Stimulated activated CD4-positive, alpha-beta T cell treated with anti-CD3 and anti-CD28 coated beads, TNF-alpha, amount 100 ng/mL, for 48 hours (primary cell): ENCODE measurements at places on chromosomes 5 and 9.

GRCh38 chr9:114810614-114811013, 4.8 kb upstream of the TNFSF15 start:
- DNase-seq: no peak

DNA sequence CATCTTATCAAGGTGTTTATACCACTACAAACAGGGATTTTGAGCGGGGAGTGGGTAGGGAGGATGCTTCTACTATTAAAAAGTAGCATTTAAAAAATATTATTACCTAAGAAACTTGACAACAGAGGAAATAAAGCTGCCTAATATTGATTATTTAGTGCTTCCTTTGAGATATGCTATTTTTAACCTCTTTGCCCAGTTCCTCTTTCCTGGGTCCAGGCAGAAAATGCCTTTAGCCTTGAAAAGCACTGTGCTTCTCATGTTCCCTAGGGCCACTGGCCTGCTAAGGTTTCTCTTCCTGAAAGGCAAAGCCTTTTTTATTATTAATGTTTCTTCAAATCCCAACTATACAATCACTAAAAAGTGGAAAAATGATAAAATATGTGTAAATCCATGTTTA, 217.2 kb upstream of the HAPLN1 start:
- no peak for DNase-seq

GRCh38 chr5:151024440-151025249, 4.3 kb downstream of the GPX3 start:
- no peak for DNase-seq

- DNase-seq: no peak
These were observed 25.9 kb upstream of the MSANTD3 start for GRCh38 chr9:100401042-100401441.

GRCh38 chr5:87850843-87851242, 417.8 kb downstream of the TMEM161B start:
- DNase-seq: no peak

DNA sequence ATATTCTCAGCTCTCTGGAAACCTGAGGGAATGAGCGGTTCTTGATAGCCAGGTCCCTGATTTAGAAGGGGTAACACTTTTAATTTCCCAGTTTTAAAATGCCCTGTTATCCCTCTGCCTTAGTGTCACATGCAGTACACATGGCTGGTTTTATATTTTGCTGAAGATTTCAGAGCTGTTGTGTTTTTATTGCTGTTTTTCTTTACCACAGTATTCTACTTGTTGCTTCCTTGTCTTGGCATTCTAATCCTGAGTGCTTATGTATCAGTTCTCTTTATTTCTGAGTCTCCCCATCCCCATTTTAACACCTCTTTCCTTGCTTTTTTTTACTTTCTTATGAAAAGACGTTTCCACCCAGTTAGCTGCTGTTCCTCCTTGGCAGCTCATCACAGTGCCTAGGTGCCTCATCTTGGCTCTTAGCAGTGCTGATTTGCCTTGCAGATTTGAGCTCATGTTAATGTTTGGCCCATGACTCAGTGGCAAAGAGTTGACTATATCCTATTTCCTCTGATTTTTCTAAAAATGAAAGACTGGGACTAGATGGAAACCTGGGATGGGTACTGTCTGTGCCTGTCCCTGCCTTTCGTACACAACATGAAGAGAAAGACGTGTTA, 3.7 kb downstream of the MTRR start:
- no peak for DNase-seq

DNA sequence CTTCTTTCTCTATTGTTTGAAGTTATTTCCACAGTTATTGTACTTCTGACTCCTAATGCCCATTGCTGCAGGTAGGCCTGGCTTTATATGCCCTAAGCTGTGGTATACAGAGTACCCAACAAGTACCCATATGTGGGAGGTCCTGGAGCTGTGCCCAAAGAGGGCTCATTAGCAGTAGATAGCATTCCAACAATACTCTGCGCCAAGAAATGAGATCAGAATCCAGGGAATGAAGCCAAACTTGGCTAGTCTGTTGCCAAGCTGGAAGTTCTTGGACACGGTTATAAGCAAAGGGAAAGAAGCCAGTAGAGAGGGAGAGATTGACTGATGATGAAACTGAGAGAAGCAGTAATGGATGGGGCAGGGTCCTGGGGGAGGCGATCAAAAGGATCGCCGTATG, 29.7 kb upstream of the FAM169A start:
- no peak for DNase-seq

- no peak for DNase-seq
These were observed 99.2 kb downstream of the WDR70 start for GRCh38 chr5:37478121-37478894.

DNA sequence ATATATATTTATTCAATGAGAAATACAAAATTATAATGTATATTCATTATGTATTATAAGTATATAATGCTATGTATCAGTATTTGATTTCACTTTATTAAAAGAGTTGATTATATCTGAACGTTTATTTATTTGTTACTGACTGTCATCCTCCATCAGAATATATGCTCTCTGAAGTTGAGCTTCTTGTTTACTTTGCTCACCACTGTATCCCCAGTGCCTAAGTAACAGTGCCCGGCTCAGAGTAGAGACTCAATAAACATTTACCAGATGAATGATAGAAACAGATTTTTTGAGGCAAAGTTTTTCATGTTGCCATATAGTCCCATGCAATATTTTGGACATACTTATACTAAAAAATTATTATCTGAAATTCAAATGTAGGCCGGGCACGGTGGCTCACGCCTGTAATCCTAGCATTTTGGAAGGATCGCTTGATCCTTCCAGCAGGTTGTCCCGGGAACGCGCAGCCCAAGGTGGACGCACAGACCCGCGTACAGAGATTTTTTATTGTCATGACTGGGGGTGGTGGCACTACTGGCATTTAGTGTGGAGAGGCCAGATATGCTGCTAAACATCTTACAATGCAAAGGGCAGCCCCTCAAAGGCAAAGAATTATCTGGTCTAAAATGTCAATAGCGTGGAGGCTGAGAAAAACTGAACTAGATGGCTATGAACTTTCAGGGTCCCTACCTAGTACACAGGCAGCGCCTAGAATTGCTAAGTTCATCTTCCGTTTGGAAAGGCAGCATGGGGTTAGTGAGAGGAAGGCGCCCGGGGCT, 761 bp upstream of the DNAJC25 start:
- no peak for DNase-seq

- DNase-seq: no peak
These were observed 413 bp upstream of the AUH start for GRCh38 chr9:91362051-91362611.

DNA sequence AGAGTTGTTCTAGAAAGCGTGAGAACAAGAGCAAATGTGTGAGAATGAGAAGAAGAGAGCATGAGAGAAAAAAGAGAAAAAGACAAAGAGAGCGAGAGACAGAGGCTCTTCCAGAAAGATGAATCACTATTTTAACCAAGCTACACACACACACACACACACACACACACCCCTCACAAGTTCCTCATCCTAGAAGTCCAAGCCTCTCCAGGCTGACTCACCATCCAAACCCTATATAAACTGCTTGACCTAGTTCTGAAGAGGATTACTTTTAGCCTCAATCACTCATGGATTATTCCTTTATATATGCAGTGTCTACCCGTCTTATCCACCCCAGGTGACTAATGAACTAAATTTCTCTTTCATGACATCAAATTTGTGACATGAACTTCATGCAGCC, 37.6 kb downstream of the C9orf57 start:
- no peak for DNase-seq

DNA sequence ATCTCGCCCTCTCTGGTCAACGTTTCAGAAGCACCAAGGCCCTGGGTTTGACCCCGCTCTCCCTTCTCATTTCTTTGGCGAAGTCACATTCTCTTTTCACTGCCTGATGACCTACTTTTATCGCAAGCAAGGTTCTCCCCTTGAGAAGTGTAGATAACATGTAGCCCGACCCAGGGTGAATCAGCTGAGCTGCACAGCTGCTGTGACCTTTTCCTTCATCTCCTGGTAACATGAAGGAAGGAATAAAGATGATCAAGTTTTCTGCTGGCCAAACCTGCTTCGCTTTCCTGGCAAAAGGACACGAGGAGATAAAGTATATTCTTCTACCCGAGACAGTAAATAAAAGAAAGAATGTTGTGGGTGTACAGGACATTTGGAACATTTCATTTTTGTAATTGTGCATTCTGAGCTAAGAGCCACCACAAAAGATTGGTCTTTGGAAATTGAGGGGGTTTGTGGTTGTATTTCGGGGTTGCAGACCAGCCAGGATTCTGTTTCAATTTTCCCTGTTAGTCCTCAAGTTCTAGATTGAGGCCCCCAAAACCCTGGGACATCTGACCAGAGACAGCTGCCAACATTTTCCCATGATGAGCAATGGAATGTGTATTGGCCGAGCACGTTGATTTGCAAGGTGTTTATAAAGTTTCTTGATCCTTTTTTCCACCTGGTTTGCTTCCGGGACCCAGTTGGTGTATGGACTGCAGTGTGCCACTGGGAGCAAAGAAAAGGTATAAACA, 155.1 kb upstream of the ZNF462 start:
- DNase-seq: no peak

GRCh38 chr5:34411470-34412346, 244.4 kb upstream of the RAI14 start:
- DNase-seq: no peak

- no peak for DNase-seq
These were observed 170.3 kb upstream of the PRR16 start for GRCh38 chr5:120293796-120294195.

DNA sequence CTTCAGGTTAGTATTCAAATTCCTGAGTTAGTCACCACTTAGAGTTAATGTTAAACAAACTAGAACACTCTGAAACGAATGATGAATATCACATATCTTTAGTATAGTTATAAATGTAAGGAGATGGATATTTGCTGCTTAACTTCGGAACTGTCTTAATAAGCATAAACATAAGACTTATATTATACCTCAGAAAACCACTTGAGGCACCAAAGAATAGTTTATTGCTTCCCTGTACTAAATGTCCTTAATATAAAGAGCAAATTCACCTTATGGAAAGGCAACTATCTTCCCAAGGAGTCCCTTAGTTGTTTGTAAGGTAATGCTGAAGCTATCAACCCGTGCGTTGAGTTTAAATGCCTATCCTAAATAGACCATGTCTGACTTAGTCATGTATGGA, 300.0 kb upstream of the ADAMTSL1 start:
- DNase-seq: no peak

GRCh38 chr9:83975300-83975699, 4.7 kb downstream of the HNRNPK start:
- DNase-seq: no peak

GRCh38 chr9:113624721-113625120, 161.2 kb downstream of the RGS3 start:
- DNase-seq: no peak

DNA sequence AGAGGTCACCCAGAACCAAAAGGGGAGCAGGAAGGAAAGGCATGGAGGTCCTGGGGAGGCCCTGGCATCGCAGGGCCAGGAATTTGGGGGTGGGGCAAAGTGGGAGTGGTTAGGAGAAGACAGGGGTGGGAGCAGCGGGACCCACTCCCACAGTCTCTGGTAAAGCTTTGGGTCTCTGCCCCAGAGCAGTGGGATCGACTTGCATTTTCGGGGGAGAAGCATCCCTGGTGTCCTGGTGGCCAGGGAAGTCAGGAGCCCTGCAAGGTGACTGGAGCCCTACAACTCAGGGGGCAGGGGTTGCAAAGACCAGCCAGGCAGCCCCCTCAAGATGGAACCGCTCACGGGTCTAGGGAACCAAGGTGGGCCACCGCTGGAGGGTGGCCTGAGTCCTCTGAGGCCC, 22.4 kb upstream of the GTF3C5 start:
- DNase-seq: no peak

GRCh38 chr5:147223343-147223742, 11.5 kb upstream of the STK32A start:
- DNase-seq: no peak

DNA sequence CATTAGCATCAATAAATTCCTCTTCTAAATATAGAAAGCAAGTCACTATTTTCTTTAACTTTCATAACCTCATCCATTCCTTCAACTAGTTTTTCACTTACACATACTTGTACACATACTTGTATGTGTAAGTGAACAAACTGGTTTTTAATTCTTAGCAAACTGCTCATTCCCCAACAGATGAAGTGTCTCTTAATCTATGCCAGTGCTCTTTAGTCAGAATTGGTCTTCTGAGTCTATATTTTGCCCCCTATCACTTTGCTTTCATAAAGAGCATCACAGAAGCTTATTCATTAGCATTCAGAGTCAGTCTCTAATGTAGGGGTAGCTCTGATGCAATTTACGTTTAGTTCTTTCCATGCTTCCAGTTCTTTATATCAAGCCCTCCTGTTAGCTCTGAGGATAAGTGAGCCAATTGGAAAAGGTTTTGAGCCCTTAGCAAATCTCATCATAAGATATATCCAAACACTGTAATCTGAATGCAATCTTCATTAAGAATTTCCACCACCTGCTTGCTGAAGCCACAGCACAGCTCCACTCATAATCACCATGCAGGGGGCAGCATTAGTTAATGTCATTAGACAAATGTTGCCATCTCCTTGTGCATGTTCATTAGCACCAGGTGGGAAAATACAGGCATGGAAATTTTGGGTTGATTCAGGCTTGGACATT, 178.5 kb upstream of the SLC24A2 start:
- no peak for DNase-seq

GRCh38 chr5:79720096-79720495, 30.5 kb downstream of the CMYA5 start:
- DNase-seq: no peak

DNA sequence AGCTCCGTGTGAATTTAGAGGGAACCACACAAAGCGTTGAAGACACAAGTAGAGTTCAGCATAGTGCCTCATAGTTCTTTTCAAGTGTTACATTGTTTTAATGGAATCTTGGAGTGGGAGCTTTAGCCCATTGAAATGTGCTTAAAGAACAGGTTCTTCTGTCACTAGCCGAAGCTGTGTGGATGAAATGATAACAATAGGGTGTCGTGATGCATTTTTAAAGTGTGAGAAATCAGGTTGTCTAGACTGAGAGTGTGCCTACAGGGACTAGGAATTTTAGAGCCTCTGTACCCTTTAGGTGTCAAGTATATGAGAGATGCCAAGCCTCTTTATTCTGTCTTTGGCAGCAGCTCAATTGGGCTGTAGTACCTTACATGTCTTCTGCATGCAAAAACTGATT, 83.0 kb downstream of the NDUFS4 start:
- no peak for DNase-seq

- DNase-seq: no peak
These were observed 8.7 kb upstream of the SEMA6A start for GRCh38 chr5:116583085-116583861.

- DNase-seq: no peak
These were observed 15.5 kb downstream of the IRX4 start for GRCh38 chr5:1867114-1867814.

- DNase-seq: peak; percentile 72
These were observed 132.5 kb upstream of the HAND1 start for GRCh38 chr5:154610321-154611154.

GRCh38 chr5:42908086-42908485, 96.4 kb upstream of the SELENOP start:
- DNase-seq: no peak

DNA sequence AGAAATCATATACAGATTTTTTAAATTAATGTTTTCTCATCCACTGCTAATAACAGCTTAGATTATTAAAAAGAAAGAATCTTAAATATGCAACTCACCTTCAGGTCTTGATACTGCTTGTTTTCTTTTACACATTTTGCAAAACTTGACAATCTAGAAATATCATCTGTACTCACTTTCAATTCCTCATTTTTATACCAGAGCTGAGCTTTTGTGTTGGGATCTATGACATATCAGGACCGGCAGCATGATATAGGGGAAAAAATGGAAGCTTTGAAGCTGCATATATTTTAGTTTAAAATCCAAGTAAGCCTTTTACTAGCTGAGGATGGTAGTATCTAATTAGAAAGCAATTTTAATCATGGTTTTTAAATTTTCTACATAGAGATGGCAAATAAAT, 75.7 kb upstream of the SMARCA2 start:
- no peak for DNase-seq

GRCh38 chr5:1368236-1368635, 23.3 kb upstream of the CLPTM1L start:
- no peak for DNase-seq
